Activated CD4-positive, alpha-beta T cell treated with anti-CD3 and anti-CD28 coated beads, Interleukin-2, amount 50 U/mL, for 4 hours (primary cell): ENCODE measurements at places on chromosomes 12 and 14.

DNA sequence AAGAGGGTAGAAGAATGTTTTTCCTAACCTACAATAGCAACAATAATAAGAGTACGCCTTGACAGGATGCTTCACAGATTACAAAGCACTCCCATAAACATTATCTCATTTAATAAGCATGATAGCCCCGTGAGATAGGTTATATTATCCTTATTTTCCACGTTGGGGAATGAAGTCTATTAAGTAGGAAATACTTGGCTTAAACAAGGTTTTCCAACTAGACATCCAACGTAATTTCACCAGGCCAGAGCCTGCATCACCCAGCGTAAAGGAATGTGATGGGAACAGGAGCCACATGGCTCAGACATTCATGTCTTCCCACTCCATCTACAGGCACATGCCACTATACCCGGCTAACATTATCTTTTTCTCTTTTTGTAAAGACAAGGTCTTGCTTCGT is 223.4 kb upstream of the AMIGO2 start:
- DNase-seq, result no peak

DNA sequence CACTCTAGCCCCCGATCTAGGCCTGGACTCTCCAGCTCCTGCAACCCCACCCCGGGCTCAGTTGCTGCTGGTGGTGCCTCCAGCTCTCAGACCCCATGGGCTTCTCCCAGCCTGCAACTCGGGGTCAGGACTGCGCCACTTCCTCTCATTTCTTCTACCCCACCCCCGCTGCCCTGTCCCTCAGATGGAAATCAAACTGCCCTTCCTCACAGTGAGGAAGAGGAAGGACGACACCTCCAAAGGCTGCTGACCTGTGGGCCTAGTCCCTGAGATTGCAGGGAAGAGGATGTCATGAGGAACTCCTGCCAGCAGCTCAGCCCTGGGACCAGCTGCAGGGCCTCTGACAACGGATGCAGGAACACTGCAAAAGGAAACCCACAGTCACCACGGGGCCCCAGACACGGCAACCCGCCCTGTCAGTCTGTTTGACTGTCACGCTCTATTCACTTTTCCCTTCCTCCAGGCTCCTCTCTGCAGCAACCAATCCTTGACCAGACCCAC is 29.3 kb upstream of the PNMA1 start:
- no peak for DNase-seq

DNA sequence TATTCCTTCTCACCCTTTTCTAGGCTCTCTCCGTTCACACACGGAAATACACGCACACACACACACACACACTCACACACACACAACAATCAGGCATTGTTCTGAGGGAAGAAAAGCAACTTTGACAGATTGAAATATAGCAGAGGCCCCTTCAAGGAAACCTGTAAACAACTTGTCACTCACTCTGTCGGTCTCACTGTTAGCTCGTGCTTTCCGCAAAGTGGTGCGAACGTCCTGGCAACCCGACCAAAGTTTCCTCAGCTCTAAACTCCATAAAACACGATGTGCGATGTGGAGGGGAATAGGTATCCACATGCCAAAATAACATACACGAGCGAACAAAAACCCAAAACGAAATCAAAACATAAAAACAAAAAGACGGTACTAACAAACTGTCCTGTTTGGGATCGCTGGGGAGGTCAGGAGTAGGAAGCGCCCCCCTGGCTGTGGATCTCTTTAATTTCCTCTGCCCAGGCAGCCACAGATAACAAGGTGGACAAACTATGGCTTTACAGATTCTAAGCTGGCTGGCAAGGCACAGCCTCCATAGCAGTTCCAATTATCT is 822 bp upstream of the SOX5 start:
- DNase-seq, result no peak

GRCh38 chr14:75246546-75247285 is 31.9 kb upstream of the FOS start:
- no peak for DNase-seq

DNA sequence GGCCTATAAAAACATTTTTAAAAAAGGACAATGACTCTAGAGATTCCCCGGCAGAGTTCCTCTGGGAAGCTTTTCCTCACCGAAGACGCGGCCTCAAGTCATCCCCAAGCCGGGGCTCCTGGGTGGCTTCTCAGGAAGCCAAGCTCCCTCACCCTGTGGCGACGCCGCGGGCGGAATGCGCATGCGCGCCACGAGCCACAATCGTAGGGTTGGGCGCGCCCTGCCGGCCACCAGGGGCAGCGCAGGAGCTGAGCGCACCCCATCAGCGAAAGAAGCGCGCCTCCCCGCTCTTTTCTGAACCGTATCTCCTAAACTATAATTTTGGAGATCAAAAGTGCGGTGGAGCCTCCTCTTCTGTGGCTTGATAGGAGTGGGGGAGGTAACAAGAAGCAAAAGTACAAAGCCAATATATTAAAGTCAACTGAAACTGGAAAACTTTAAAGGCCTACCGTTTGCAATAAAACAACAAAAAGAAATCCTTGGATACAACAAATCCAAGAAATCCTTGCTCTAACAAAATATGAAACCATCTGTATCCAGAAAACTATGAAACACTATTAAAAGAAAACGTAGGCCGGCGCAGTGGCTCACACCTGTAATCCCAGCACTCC is 17.4 kb upstream of the CHFR start:
- peak; percentile 85 for DNase-seq

DNA sequence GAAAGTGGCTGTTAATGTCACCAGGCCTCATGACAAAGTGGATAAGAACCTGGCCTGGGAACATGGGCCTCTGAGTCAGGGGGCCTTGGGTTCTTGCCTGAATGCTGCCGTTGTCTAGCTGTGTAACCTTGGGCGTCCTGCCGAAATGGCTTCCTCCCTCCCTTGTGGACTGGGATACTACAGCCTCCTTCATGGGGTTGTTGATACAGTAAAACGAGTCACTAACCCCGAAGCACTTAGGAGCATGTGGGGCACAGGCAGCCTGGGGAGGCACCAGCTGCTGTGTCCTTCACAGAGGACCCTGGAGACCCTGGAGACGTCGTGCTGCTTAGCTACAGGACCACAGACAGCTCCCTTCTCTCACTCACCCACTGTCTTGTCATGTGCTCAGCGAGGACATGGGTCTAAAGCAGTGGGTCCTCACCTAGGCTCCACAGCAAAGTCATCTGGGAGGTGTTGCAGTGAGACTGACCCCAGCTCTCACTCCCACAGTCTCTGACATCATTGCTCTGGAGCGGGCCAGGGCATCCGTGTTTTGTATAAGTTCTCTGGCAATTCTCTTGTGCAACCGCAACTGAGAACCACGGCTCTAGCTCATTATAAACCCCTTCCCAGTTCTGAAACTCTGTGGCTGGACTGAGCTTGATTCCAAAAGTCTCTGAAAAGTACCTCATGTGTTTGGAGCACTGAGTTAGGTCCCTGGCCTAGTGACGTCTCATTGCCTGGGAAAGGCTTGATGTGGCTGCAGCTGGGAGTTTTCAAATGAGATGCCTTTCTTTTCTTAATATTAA is 42.1 kb downstream of the SERPINA3 start:
- DNase-seq, result no peak

- no peak for DNase-seq
Observed at GRCh38 chr14:95133282-95133681, 24.0 kb downstream of the DICER1 start.

DNA sequence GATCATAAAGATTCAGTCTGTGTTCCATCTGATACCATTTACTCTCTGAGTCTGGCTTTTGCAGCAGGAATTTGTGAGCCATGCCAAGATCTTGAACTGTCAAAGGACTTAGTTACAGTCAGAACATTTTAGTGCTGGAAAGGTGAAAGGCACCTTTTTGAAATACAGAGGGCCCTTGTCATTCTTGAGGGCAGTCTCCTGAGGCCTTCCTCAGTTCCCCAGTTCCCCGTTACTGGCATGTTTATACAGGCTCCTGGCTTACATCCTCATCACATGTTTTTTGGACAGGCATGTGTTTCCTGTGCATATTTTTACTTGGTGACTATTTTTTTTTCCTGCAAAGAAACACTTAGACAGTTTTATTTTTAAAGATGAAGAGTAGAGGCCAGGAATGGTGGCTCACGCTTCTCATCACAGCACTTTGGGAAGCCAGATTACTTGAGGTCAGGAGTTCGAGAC is 21.0 kb downstream of the CFAP54 start:
- DNase-seq, result no peak

DNA sequence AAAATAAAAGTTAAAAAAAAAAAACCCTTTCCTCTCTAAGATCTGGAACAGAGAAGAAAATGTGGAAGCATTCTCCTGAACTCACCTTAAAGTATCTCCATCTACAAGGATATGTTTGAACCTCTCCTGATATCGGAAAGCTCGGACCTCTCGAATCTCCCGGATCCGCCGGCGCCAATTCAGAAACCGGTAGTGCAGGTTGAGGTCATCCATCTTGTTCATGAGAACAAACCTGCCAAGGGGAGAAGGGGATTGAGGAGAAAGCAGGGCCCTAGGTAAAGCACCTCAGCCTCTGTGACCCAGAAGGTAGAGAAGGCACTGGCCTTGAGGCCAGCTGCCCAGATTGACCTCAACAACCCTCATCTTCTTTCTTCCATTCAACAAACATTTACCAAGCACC is 2.2 kb downstream of the SPRYD3 start:
- no peak for DNase-seq

DNA sequence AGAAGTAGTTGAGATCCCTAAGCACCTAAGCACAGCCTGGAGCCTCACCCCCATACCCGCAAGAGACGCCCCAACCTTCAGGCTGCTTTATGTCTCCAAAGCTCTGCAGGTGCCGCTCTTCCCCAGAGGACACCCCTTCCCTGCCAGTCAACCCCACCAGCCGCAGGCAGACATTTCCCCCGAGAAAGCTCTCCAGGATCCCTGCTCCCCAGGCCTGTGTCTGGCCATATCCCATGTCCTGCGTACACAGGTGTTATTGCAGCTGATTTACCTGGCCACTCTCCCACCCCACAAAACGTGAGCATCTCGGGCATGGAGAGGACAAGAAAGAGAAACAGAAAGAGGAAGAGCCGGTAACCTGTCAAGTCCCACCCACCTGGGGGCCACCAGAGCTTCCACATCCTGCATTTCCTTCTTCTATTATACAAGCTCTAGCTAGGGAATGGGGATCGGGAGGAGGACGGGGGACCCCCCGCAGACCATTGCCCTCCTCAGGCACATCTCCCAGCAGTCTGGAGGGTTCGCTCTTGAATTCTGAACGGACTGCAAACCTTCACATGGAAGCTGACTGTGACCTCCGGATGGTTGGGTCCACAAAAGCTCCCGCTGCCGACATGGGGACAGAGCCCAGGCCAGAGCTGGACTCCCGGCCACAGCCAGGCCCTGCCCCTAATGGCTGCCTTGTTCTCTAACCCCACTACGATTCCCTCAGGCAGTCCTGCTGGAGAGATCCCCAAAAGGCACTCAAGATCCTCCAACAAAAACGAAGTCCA is 17.6 kb downstream of the CCDC88C start:
- DNase-seq, result no peak

DNA sequence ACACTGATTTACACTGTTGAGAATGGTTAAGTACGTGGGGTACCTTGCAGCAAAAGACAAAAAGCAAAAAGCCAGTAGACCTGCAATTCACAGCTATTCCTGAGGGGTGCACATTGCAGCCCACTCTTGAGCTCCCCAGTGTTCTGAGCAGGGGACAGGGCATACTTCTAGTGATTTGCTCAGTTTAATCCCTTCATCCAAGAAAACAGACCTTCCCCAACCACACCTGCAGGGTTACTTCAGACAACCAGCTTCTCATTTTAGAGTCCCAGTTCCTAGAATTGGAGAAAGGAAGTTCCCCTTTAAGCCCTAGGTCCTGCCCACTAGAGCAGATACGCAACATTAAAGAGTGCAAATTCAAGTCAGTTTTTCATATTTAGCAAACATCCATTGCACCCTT is 3.6 kb upstream of the WSB2 start:
- no peak for DNase-seq
